GM23248 (cell line): ENCODE measurements at places on chromosomes 2 and 18. TPM values are rescaled to one million over a fixed set of nuclear protein-coding genes. Genes with fewer than 3 reads are reported as not detected.

DNA sequence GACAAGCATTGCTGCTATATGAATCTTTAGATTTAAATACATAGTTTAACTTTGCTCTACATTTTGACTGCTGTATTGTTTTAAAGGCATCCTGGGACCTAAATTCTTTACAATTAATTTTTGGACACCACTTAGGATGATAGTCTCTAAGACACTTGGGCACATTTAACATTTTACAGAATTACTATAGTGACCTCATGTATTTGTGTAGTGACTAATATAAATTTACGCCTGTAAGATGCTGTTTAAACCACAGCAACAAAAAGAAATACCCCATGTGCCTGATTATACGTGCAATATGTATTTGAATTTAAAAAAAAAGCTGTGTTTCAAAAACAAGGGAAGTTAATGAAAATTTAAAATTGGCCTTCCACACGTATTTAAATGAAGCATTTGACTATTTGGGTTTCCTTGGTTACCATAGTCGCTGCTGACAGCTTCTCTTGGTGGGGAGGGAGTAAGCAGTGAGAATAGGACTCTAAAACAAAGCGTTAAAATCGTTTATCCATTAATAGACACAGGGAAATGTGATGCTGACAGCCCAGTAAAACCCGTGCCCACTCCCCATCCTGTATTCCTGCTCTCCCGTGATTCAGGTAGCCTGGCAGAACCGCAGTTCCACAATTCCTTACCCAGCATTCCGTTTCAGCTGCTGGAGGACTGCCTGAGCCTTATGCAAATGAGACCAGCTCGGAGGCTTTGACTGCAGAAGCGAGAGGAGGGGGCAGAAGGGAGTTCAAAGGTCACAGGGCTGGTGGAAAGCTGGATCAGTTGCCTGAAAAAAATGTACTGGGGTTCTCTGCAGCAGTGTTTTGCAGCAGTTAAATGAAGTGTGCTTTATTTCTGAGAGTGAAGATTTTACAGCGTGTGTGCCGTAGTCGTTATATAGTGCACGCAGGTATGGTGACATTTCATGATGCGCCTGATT lies 104.3 kb downstream of the CSRNP3 start:
- H3K4me3 ChIP-seq: no peak overlapping the region
- no peaks in the 10 kb centered on the region for H3K27me3 ChIP-seq
- no peaks in the 10 kb centered on the region for H3K36me3 ChIP-seq
- H3K27ac ChIP-seq: no peak overlapping the region

DNA sequence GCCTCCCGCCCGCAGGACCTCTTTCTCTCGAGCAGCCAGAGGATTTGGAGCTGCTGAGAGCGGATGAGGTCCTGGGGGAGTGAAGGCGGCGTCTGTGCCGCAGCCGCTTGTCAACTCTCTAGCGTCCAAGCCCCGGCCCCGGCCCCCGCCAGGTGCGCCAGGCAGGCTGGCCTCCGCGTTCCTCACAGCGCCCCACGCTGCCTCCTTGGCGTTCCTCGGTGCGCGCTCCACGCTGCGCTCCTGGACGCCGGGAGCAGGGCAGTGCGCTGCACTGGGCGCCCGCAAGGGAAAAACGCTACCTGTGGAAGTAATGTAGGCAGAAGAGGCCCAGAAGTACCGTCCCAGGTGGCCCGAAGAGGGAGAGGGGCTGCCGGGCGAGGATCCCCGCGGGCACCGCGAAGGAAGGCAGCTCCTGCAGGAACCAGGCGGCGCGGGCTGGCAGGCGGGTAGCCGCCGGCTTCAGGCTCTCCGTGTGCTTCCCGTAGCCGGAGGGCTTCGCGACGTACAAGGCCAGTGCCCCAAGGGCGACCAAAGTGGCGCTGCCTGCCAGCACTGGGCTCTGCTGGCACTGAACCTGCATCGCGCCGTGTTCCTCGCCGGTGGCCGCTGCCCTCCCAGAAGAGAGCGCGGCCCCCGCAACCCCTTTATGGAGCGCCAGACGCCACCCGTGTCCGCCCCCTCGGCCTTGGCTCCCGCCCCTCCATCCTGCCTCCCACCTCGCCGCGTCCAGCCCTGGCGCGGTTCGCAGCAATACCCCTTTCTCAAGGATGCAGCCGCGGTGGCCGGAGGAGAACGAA lies at the start of gene SRD5A2:
SRD5A2 (minus strand) TSS at position 618 of the 797 bp plus-strand sequence; CDS start at position 580, 38 bp downstream.
- H3K4me3 ChIP-seq: no peak within 1 kb of the TSS
- H3K36me3 ChIP-seq: no peaks in the 10 kb centered on the region
- no peaks in the 10 kb centered on the region for H3K4me1 ChIP-seq
- no peak for DNase-seq

Gene CCDC68
- total RNA-seq: 0.11 TPM in 1 of 2 replicates, not detected in the other

Gene ADGRF3
- under 0.01 TPM in 1 of 2 replicates, not detected in the other for total RNA-seq

DNA sequence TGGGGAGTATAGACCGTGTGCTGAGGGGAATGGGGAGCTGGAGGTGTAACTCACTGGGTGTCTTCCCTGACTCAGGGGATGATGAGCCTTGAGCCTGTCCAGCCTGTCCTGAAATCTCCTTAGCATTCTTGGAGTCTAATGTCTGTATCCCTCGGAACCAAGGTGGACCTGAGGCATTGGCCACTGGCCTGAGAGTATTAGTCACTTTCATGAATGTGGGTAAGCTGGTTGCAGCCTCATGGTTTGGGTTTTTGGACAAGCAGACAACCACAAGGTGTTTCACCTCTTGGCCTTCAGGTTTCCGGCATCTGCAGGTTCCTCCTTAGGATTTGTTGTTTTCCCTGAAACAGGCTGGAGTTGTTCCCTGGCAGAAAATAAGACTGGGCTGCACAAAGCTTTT lies 63.2 kb downstream of the PRKCE start:
- H3K4me1 ChIP-seq: no peaks in the 10 kb centered on the region
- H3K36me3 ChIP-seq: no peaks in the 10 kb centered on the region
- no peak for DNase-seq
- H3K27me3 ChIP-seq: no peaks in the 10 kb centered on the region
- no peak overlapping the region for H3K27ac ChIP-seq
- H3K4me3 ChIP-seq: no peak overlapping the region

DNA sequence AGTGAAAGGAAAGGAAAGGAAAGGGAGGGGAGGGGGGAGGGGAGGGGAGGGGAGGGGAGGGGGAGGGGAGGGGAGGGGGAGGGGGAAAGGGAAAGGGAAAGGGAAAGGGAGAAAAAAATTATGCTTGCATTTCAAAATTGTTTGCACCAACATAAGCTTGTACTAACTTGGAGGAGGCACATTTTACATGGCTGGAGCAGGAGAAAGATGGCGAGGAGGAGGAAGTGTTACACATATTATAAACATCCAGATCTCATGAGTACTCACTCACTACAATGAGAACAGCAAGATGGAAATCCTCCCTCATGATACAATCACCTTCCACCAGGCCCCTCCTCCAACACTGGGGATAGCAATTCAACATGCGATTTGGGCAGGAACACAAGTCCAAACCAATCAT lies 660.2 kb upstream of the CDH2 start:
- no peak for DNase-seq
- no peaks in the 10 kb centered on the region for H3K36me3 ChIP-seq
- H3K27ac ChIP-seq: no peak overlapping the region
- no peaks in the 10 kb centered on the region for H3K27me3 ChIP-seq
- H3K4me3 ChIP-seq: no peak overlapping the region
- peaks cover 15% of the 10 kb centered on the region for H3K4me1 ChIP-seq

DNA sequence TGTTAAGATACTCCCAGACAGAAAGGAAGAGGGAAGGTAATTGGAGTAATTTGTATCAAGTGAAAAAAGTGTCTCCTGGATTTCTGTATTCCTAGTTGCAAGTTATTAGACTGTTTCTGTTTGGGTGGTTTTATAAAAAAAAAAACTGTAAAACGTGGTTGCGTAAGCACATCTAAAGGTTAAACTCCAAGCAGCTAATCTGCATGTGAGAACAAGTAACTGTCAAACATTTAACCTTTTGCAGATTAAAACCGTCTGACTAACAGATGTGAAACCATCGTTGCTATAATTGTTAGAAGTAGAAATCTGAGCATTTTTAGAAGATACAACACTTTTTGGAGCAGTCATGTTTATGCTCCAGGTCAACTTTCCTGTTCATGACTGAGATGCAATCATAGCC lies 72.3 kb downstream of the AFF3 start:
- H3K4me3 ChIP-seq: no peak overlapping the region
- no peak overlapping the region for H3K27ac ChIP-seq
- H3K4me1 ChIP-seq: no peaks in the 10 kb centered on the region
